CMK (cell line): ENCODE measurements at places on chromosomes 3 and 15.
A peak's percentile ranks its signal among the peaks of the same experiment; 100 is the strongest.

- no peak for DNase-seq
These were observed 187.3 kb downstream of the TIGIT start for GRCh38 chr3:114481113-114481512.

- DNase-seq: peak; percentile 27
These were observed 109.9 kb downstream of the TBC1D5 start for GRCh38 chr3:17632401-17633100.

- no peak for DNase-seq
These were observed 19.0 kb upstream of the MEX3B start for GRCh38 chr15:82064824-82065223.

DNA sequence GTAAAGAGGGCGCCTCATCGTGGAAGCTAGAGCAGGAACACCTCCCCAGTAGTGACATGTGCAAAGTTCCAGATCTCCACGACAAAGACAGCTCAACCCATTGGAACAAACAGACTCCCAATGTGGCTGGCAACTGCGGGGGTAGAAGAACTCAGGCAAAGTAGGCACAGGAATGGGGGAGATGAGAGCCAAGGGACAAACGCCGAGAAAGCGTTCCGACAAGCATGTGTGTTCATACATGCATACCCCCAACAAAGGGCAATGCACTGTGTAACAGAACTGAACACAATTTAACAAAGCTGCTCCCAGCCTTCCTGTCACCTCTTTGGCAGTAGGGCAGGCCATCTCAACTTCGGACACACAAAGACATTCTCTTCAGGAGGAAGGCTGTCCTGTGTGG, 11.6 kb downstream of the RCCD1 start:
- DNase-seq: no peak

DNA sequence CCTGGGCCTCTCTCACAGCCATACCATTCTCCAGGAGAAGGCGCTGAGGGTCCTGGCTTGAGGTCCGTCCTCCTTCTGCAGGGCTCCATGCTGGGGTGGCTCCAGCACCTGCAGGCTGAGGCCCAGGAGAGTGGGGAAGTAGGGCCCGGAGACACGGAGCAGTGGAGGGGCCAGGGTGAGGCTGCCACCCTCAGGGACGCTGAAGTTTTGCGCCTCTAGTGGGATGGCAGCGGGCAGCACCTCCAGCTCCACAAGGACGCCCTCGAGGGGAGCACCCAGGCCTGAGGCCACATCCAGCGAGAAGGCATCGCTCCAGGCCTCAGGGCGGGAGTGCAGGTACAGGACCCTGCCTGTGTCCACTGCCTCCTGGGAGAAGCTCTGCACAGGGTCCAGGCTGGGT, 27.5 kb downstream of the CSPG4 start:
- no peak for DNase-seq

DNA sequence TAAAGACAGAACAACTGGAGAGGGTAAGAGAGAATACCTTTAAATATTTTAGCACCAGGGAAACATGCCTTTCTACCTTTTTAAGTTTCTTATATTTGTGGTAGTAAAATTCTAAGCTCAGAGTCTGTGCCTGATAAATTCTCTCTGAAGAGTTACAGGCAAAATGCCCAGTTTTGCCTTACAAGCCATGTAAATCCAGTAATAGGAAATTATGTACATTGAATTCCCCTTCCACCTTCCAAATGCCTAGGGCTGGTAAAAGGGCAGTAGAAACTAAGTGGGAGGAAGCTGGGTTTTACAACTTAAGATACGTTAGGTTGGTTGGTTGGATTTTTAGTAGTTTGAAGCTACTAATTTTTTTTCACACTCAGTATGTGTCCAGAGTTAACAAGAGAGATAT, 43.1 kb upstream of the TP63 start:
- DNase-seq: no peak

GRCh38 chr3:23916152-23916885, 471 bp downstream of the NKIRAS1 start:
- no peak for DNase-seq

DNA sequence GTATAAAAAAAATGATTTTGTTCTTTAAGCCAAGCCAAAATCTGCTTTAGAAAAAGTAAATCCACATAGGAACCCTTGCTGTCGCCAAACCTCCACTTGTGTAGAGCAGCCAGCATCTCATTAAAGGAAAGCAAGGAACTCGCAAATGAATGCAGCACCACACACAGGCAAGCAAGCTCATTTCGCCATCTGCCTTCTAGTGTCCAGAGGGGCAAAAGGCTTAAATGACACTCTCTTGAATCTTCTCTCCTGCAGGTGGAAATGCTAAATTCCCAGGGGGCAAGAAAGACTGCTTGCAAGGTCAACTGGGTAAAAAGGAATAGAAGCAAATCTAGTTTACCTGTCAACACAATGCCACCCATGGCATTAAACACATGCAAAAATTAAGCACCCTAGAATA, 2.4 kb downstream of the MB21D2 start:
- DNase-seq: no peak

DNA sequence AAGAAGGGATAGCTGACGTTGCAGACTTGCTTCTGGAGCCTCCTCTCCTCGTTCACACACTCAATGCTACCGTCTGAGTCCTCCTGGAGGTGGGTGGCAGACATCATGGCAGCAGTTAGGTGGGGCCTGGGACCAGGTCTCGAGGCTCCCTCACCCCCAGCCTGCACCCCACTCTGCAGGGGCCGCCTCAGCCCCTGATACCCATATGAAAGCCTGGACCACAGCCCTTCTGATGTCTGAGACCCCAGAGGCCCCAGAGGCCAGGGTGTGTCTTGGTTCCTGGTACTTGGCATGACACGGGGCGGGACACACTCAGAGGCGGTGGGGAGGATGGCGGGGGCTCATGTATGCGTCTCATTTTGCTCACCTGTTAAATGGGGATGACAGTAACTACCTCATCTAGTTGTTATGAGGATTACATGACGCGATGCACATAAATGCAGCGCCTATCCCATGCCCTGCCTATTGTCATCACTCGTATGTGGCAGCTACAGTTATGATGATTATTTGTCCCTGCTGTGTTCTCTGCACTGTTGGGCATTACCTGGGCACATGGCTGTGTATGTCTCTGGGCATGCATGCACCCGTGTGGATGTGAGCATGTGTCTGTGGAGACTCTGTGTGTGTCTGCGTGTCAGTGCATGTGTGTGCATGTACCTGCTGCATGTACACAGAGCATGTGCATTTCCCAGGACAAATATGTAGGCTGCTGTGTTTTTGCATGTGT, 39.9 kb downstream of the FEM1B start:
- no peak for DNase-seq

- no peak for DNase-seq
These were observed 3.3 kb downstream of the RYR3 start for GRCh38 chr15:33314069-33314468.

DNA sequence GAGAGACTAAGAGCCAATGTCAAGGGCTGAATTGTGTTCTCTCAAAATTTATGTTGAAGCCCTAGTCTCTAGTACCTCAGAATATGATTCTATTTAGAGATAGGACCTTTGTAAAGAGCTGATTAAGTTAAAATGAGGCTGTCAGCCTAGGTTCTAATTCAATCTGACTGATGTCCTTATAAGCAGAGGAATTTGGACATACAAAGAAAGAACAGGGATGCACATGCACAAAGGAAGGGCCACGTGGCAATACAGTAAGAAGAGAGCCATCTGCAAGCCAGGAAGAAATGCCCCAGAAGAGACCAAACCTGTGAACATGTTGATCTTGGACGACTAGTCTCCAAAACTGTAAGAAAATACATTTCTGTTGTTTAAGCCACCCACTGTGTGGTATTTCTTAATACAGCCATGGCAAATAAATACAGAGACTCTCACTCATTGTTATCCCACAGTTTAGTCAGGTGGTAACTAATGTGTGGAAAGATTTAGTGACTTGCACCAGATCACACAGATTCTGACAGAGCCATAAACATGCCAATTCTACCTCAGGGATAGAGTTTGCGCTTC, 652.2 kb downstream of the NAALADL2 start:
- DNase-seq: no peak

GRCh38 chr3:147423798-147424580, 14.8 kb downstream of the ZIC1 start:
- DNase-seq: no peak

GRCh38 chr15:51323749-51324148, 14.6 kb downstream of the CYP19A1 start:
- no peak for DNase-seq

GRCh38 chr3:16728770-16729745, 123.8 kb upstream of the DAZL start:
- DNase-seq: no peak

- no peak for DNase-seq
These were observed 55.5 kb upstream of the MBNL1 start for GRCh38 chr3:152213203-152213602.
